ENCODE measurements at places on chromosomes 3 and 15.

- DNase-seq = no peak
Observed at GRCh38 chr3:189975391-189975990, 145.2 kb downstream of the P3H2 start.

DNA sequence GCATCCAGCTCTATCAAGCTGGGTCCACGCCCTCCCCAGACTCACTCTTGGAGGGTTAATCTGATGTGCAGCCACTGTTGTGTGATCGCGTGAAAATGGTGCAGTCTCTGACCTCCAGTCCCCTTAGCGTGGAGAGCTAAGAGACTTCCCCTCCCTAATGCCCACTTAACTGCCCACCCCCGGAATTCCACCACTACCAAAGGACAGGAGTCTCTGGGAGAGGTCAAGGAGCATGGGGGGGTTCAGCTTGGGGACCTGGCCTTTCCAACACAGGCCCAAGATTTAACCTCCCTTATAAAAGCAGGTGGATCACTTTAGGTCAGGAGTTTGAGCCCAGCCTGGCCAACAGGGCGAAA, 48.8 kb downstream of the CCDC12 start:
- DNase-seq = no peak

DNA sequence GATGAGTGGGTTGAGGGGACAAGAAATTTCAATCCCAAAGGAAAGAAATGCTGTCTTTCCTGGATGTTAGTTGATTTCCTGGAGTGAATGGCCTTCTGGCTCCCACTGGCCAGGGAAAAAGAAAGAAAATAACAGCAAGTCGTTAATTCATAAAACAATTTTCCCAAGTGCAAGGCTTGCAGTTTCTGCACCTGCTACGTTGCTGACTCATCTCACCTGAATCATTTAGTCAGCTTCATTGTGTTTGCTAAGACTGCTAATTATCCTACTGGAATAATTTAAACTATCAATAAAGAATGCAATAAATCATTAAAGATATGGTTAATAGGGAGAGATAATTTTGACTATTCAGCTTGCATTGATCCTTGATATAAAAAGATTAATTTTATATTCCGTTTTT, 387.6 kb downstream of the ROBO2 start:
- DNase-seq = no peak

DNA sequence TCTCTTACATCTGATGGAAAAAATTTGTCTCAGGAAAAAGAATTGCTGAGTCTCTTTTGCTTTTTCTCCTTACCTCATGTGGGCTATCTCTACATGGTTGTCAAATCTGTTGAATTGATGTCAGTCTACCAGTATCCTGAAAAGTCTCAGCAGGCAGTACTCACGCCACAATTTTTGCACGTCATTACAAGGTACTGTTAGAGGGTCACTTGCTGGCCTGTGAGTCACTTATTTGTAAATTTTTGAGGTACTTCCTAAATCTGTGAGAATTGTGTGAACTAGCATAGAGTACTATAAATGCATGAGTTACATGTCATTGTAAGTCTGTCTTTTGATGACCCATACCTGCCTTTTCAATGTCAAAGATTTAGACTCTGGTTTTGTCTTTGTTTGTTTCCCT, 15.9 kb downstream of the HPS3 start:
- DNase-seq = no peak
